NCI-H1417 treated with DMSO at 0.1 percent for 48 hours (cell line): ENCODE measurements at places on chromosomes 2 and 18.

GRCh38 chr2:85547089-85547858 is 8.3 kb downstream of the MAT2A start:
- DNase-seq, result no peak

- DNase-seq, result no peak
Measured at GRCh38 chr2:51981783-51982182, 949.9 kb upstream of the NRXN1 start.

GRCh38 chr2:231780123-231780908 is 766 bp downstream of the PDE6D start:
- no peak for DNase-seq

- no peak for DNase-seq
Measured at GRCh38 chr18:6069539-6069938, 174.2 kb upstream of the TMEM200C start.
